ENCODE measurements at places on chromosomes 3 and 15.

DNA sequence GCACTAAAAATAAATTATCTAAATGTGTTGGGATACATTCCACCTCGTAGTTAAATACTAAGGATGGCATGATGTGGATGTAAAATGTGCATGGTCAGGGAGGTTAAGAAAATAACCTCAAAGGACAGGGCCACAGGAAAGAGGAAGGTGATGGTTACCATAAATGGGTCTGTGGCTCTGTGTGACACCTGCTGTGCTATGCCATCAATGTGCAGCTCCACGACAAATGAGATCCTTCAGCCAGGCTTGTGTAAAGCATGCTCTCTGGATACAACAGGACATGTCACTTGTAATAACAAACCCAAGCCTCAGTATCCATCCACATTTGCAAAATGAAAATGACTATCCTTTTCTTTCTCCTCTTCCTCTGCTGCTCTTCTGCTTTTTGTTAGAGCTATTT lies 456.7 kb upstream of the RASGRP1 start:
- DNase-seq = no peak

GRCh38 chr3:186098740-186099139 lies 10.1 kb downstream of the ETV5 start:
- DNase-seq = peak; percentile 21

DNA sequence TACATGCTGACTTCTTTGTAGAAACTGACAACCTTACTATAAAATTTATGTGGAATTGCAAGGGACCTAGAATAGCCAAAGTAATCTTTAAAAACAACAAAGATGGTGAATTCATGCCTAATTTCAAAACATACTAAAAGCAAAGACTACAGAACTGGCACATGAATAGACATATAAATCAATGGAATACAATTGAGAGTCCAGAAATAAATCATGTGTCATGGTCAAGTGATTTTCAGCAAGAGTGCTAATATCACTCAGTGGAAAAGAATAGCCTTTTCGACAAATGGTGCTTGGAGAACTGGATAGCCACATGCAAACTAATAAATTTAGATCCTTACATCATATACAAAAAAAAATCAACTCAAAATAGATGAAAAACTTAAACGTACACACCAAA lies 8.7 kb downstream of the IMPG2 start:
- DNase-seq = no peak

- DNase-seq = peak; percentile 24
These were observed 636.4 kb upstream of the DPPA4 start for GRCh38 chr3:109973733-109974132.

- DNase-seq = no peak
These were observed 385.5 kb upstream of the PDZRN3 start for GRCh38 chr3:74009961-74010844.

DNA sequence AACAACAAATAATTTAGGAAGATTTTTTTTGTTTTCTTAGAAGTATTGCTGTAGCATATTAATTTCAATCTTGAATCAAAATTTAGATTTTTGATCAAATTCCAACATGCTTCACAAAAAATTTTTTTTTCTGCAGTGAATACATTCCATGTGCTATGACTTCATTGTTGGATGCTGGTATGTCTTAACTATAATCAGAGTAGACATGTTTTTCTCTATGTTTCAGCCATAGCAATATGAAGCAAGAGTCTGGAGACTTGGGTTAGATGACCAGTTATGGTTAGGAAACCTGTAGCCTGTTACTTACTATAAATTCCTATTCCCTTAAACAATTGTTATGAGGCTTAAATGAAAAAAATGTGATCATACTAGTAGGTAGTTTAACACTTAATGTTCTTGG lies 176.1 kb upstream of the CHL1 start:
- peak; percentile 1 for DNase-seq

GRCh38 chr15:100515758-100516157 lies 13.0 kb downstream of the CERS3 start:
- no peak for DNase-seq

DNA sequence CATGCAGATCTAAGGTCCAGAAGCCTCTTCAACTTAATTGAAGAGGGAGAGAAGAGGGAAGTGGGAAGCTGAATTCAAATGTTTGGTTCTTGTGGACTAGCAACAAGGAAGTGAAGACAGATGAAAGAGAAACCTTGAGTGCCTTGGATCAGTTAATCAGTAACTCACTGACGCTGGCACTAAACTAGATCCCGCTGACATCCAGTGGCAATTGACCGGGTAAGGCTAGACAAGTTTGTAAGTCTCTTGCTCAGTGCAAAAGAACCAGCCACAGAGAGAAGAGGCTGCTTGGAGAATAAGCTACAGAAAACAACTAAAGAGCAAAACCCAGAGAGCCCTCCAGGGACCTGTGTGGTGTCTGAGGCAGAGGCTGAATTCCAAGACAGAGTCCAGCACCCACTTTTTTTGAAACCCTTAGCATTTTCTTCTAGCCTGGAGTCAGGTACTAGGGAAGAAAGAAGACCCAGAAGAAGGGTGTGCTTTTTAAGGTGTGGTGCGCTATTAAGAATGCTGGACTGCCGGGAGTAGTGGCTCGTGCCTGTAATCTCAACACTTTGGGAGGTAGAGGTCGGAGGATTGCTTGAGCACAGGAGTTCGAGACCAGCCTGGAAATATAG lies 6.9 kb downstream of the PLCH1 start:
- DNase-seq = no peak

DNA sequence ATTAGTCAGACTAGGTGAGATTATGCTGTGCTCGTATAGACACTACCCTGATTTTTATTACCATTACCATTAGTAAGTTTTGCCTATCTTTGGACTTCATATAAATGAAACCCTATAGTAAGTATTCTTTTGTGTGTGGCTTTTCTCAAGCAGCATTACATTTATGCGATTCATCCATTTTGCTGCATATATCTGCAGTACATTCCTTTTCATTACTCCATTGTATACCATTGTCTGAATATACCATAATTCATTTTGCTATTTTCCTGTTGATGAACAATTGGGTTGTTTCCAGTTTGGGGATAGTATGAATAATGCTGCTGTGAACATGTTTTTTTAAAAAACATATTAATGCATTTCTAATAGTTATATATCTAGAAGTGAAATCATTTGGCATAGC lies 45.3 kb downstream of the TMEM212 start:
- peak; percentile 66 for DNase-seq

DNA sequence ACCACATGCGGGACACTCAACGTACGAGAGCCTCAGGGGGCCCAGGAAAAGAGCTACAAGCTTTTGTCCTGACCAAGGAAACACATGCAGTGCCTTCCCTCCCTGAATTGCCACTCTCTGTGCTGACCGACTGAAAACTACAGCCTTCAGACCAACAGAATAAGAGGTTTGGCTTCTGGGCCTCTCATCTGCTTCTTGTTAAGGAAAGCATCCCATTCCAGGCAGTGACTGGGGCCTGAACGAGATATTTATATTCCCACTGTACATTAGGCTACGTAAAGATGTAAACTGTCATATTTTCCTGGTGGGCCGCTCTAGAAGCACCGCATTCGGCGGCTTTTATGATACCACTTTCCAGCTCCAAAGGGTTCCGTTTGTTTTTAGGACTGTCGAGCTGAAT lies 208.9 kb upstream of the TPM1 start:
- no peak for DNase-seq

GRCh38 chr3:27625864-27626263 lies 96.3 kb downstream of the EOMES start:
- peak; percentile 40 for DNase-seq

- peak; percentile 60 for DNase-seq
These were observed 258.2 kb upstream of the STT3B start for GRCh38 chr3:31274326-31275024.

DNA sequence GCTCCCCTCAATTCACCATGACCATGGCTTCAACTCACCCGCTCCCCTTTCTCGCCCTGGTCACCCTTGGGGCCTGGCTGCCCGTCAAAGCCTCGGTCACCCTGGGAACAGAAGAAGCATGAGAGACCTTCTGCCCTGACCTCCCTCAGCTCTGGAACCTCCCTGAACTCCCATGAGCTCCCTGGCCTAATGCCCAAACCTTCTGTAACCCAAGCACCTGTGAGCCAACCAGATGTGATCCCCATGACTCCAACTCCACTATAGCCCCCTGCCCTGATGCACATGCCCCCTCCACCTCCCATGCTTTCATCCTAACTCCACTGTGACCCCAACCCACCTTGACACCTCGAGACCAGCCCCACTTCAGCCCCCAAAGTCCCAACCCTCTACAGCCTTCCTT lies 3.5 kb upstream of the UCN2 start:
- no peak for DNase-seq

DNA sequence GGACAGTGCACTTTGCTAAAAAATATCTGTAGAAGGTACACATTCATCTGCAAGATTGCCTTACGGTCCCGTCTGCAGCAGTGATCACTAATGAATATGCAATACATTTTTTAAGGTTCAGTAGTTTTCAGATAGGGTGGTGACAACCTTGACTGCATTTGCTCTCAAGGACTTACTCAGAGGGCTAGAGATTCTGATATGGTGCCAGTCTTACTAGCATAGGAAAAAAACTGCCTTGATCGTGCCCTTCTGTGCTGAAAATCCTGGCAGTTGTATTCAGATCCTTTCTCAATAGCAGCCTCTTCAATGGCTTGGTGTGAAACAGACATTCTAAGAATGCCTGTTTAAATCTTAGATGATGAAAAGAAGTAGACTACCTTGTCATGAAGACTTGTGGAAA lies 411.9 kb upstream of the CCDC54 start:
- DNase-seq = no peak

DNA sequence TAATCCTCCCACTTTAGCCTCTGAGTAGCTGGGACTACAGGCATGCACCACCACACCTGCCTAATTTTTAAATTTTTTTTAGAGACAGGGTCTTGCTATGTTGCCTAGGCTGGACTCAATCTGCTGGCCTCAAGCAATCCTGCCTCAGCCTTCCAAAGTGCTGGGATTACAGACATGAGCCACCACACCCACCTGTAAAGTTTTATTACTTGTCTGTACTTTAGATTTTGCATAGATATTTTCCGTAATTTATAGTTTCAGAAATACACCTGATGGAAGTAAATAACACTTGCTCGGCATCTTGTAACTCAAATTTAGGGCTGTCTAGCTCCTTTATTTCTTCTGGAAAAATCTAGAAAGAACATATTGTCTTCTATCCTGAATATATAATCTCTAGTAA lies 5.8 kb downstream of the DZIP3 start:
- no peak for DNase-seq

GRCh38 chr15:76310475-76311099 lies 682 bp downstream of the ETFA start:
- peak; percentile 19 for DNase-seq

DNA sequence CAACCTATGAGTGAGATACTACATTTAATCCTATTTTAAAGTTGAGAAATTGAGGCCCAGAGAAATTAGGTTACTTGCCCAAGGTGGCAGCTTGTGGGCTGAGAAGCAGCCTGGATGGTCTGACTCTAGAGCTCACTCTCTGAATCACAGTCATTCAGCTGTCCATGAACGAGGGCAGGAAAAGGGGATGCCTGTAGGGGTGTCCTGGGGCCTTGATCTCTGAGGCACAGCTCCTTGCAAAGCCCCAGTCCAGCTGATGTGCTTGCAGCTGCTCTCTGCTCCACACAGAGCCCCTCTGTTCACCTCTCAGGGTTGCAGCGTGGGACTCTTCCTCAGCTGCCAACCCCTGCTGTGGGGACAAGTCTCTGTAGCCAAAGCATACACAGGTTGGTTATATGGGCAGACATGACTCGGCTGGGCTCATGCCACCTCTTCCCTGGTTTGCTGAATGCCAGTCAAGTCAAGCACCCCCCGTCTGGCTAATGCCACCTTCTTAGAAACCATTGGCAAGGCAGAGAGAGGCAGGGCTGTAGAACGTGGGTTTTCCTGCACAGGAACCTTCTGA lies 56.8 kb downstream of the GASK1A start:
- DNase-seq = no peak

DNA sequence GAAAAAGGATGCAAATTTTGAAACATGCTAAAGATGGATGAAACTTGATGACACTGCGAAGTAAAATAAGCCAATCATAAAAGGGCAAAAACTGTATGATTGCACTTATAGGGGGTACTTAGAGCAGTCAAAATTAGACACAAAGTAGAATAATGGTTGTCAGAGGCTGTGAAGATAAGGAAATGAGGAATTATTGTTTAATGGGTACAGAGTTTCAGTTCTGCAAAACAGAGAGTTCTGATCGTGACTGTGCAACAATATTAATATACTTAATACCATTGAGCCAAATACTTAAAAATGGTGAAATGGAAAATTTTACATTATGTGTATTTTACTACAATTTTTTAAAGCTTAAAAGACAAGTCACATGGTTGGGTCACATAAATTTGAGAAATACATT lies 35.1 kb downstream of the UBE3A start:
- no peak for DNase-seq

- DNase-seq = peak; percentile 53
These were observed 250.5 kb downstream of the UACA start for GRCh38 chr15:70512772-70513362.

DNA sequence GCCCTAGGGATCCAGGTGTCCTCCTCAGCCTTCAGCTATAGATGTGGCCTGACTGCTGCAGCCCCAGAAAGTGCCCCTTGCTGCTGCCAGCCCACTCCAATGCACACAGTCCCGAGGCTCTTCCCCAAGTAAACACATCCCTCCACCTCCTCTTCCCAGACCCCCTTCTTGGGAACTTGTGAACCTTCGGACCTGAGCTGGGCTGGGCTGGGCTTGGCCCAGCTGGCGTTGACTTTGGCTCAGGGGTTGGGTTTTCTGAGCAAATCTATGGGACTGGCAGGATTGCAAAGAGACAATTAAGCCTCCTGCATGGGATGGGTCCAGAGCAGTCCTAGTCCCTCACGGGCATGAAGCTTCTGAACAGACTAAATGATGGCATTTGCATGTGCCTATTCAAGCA lies 14.7 kb downstream of the VIPR1 start:
- no peak for DNase-seq

DNA sequence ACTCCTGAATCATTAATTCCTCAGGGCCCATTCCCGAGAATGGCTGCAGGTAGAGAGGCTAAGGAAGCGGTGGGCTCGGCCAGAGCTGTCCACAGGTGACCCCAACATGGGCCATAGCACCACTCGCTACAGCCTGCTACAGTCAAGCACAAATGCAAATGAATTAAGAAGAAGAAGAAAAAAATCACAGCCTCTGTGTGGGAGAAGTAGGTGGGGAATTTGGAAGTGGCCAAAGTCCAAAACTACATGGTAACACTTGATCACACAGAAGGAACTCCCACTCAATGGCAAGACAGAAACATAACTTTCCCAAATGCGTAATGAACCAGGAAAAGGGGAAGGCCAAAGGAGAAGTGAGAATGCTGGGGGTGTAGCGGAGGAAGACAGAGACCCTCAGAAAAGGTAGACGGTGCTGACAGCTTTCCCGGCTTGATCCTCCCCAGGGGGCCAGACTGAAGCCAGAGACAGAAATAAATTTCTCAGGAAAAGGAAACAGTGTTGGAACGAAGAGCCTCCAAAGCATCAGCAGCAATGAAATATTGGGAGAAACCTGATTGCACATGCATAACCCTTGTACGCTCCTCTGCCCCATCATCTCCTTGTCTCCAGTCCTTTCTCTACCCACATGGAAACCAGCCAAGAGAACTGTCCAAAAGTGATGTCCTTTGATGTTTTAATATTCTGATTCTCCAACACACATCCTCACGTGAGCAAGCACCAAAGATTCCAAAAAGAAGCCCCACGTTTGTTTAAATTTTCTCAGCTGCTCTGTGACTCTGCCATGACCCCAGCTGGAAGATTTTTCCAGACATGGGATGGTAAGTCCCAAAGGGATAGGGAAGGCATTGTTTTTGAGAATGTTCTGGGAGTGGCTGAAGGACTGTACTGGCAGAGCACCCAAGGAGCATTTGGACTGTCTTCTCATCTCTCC lies 107.6 kb downstream of the OXNAD1 start:
- DNase-seq = no peak

- DNase-seq = peak; percentile 4
These were observed 57.9 kb upstream of the CTXND1 start for GRCh38 chr15:80309769-80310384.

Measured in fibroblast of skin of back (primary cell).